ENCODE measurements at places on chromosomes 7 and 10. TPM values are rescaled to one million over a fixed set of nuclear protein-coding genes. Genes with fewer than 3 reads are reported as not detected.

EPHB6 gene
- 9.7 TPM for total RNA-seq

H2BK1 gene
- total RNA-seq: 0.97 TPM

PLAU gene
- 15.0 TPM for total RNA-seq

PTPN20 gene
- not detected for total RNA-seq

HDAC9 gene
- total RNA-seq: 7.7 TPM

LEP gene
- not detected for total RNA-seq

ACSL5 gene
- total RNA-seq: not detected

CHRM2 gene
- total RNA-seq: not detected

CYP2C8 gene
- not detected for total RNA-seq

ZNF775 gene
- 9.7 TPM for total RNA-seq

PPP1R9A gene
- 17.0 TPM for total RNA-seq

LHFPL3 gene
- not detected for total RNA-seq

ABCB1 gene
- total RNA-seq: 0.15 TPM

BAIAP2L1 gene
- total RNA-seq: 25.9 TPM

NOM1 gene
- total RNA-seq: 30.4 TPM

PPP1R17 gene
- 1.7 TPM for total RNA-seq

ANKRD2 gene
- total RNA-seq: not detected

TMEM26 gene
- total RNA-seq: 0.09 TPM

SLC39A12 gene
- total RNA-seq: not detected

HOXA10 gene
- not detected for total RNA-seq

TAF5 gene
- total RNA-seq: 8.5 TPM
